Stimulated activated naive B cell treated with anti-CD40 and anti-IgM and Interleukin-4, amounts not matched to agents 10 μg/mL and 1 μg/mL and 100 μg/mL, for 72 hours (primary cell): ENCODE measurements at places on chromosomes 6 and 20.

GRCh38 chr6:62891065-62891647 is 320.1 kb upstream of the FKBP1C start:
- no peak for DNase-seq

GRCh38 chr6:42509765-42510164 is 54.1 kb upstream of the UBR2 start:
- no peak for DNase-seq

DNA sequence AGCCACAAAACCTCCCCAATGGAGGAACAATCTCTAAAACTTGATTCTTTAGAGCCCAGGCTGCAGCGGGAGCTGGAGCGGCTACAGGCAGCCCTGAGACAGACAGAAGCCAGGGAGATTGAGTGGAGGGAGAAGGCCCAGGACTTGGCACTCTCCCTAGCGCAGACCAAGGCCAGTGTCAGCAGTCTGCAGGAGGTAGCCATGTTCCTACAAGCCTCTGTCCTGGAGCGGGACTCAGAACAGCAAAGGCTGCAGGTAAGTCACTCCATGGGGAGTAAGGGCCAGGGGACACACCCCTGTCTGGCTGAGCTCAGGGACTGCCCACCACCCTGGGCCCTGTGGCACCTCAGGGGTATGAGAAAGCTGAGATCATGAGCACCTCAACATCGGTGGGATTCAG is 24.7 kb downstream of the C20orf173 start:
- DNase-seq = no peak

GRCh38 chr6:142412241-142412640 is 110.4 kb downstream of the ADGRG6 start:
- no peak for DNase-seq

- DNase-seq = no peak
Observed at GRCh38 chr20:12949429-12949980, 59.3 kb upstream of the SPTLC3 start.

DNA sequence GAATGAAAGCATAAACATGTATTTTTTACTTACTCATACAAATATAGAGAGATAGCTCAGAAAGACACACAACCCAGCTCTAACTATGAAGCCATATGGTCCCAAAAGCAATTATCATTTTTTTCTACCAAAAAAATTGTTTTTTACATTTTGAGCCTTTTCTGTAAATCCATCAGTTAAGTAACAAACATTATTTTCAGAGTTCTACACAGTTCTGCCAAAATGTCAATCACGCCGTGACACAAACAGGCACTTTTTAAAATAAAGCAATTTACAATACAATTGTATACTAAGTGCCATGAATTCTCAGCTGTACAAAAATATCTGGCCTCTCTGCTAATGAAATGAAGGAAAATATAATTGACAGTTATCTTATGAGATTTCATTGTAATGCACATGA is 201.4 kb upstream of the ID4 start:
- no peak for DNase-seq

DNA sequence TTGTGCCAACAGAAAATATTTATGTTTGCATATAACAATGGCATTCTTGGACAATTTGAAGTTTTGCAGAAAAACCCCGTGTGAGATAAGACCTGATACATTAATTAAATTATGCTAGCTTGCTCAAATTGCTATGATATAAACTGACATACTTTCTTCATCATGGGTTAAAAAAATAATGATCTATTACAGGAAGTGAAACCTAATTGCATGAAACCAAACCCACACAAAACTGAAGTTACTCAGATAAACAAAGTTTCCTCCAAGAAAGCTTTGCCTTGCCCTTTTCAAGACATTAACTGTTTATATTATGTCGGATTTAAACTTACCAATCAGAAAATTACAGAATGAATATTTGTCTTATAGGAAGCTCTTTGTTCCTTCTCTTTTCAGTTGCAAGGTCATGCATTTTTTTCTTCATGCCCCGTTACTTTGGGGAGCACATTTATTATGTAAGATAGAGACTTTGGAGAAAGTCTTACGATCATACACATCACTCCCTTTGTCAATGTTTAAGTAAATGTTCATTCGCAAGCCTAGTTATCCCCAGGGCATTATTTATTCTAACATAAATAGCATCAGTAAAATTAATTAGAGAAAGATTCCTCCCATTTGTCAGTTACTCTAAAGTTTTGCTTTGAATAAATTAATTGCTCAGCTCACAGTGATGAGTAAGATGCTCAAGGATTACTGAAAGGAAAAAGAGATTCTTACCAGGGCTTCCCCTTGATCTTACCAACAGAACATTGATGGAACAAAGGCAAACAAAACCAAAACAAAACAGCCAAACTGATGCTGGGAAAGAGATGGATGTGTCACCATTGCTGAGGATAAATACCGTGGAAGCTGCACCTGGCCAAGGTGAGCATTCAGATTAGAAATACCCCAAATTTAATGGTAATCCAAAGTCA is 14.8 kb upstream of the TMEM244 start:
- no peak for DNase-seq

GRCh38 chr6:138403324-138403800 is 661 bp upstream of the HEBP2 start:
- peak; percentile 19 for DNase-seq

DNA sequence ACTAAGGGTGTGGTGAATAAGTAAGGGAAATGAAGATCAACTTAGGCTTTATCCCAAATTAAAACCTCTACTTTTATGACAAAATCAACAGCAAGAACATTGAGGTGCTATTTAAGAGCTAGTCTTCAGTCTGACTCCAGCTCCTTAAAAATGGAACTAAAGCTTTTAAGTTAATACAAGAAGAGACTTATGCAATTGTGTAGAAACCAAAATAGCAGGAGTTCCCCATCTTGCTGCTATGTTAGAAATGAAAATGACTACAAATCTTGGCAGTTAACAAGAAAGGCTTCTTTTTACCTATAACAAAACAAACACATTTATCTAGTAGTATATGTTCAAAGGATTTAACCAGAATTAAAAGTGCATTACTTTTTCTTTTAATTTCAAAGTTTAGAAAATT is 25.7 kb downstream of the HMGN3 start:
- DNase-seq = no peak

- no peak for DNase-seq
Observed at GRCh38 chr6:57255451-57256169, 33.5 kb upstream of the RAB23 start.

DNA sequence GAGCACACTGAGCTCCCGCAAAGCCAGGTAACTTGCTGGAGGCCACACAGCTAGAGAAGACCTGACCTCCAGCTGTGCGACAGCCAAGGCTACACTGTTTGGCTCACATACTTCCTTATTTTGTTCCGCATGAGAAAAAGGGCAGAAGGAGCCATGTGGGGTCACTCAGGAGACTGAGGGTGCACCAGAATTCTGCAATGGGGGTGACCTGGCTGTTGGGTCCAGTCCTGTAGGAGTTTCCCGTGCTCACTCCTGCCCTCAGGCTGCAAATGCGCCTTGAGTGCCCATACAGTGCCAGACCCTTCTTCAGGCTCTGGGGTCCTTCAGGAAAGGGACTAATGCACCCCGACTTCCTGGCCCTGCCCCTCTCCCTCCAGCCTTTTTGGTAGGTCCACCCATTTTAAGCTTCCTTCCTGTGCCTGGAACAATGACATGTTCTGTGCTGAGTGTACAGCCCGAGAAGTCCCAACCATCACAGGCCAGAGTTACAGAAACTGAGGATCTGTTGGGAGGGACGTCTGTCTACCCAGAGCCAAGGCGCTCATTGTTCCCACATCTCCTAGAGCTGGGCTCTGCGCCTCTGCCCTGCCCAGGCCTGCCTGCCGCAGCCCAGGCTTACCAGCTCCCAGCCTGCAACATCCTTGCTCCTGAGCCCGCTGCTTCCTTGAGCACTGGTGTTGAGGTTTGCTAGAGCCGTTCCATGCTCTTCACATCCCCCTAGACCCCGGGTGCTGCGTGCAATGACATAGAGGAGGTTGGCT is 33.5 kb upstream of the CD93 start:
- DNase-seq = no peak

DNA sequence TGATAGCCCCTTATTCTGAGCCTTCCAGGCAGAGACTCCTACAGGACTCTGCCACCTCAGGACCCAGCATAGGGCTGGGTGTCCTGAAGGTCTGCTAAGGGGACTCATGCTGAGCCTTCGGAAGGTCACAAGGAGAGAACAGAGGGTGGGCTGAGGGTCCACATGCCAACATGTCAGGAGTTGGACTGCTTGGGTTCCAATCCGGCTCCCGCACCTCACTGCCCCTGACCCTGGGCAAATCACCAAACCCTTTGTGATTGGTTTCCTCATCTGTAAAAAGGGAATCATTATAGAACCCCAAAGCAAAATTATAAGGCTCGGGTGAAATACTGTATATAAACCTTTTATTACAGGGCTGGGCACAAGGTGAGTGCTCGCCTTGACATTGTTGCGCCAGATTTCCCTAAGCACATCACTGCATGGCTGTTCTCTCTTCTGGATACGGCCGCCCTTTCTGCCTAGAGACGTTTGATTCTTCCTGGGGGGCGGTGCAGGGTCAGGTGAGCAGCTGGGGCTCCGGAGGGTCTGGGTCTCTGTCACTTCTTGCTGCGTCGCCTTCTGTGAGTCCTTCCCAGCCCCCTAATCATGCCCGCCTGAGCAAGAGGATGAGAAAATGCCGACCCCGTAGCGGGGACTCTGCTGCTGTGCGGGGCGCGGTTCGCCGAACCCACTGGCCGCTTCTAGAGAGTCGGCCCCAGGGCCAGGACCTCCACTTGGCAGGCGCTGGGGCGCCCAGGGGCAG is 90.5 kb upstream of the EPB41L1 start:
- DNase-seq = no peak

- no peak for DNase-seq
Observed at GRCh38 chr6:149045404-149045803, 272.1 kb upstream of the TAB2 start.

DNA sequence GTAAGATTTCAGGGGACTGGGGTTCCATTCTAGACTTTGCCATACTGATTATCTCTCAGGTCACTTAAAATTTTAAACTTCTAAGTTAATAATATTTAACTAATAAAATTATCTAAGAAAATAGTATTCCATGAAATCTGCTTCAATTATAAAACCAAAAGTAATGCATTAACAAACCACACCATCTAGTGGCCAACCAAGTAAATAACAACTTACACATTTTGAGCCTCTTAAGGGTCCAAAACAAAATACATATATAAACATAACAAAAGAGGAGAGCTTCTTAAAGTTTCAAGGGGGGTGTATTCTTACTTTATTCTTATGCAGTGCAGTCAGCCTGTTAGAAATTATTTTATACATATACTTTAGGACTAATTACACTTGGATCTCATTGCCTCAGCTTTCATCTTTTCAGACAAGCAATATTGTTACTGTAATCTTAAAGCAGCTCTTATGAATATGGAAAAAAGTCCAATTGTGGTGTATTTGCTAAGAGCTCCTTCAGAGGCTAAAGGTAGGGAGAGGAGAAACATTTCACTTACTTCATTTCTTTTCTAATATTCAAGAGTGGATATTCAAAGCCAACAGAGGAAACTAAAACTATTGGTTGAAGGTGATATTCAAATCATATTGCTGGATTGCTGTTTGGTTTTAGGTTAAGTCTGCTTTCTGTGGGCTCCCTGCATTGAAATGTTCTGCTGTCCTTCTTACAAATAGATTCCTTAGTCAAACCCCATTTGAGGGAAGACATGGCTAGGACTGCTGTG is 199.7 kb upstream of the SIM1 start:
- no peak for DNase-seq

DNA sequence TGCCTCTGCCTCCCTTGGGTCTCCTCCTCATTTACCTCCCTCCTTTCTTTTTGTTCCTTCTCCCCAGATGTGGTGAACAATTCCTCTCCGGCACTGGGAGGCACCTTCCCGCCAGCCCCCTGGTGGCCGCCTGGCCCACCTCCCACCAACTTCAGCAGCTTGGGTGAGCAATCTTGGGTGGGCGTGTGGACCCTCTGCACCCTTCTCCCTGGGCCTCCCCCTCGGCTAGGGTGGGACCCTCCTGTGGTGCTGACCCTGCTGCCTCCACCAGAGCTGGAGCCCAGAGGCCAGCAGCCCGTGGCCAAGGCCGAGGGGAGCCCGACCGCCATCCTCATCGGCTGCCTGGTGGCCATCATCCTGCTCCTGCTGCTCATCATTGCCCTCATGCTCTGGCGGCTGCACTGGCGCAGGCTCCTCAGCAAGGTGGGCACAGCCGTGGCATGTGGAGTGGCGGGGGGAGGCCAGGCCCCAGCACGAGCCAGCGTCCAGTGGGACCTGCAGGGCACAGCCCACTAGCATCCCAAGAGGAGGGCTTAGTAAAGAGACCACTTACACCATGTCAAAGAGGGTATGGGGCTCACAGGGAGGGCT is 8.8 kb downstream of the DDR1 start:
- DNase-seq = no peak
